Right ventricle myocardium inferior (tissue), 1 donor: ENCODE measurements at places on chromosomes 3 and 15.

- DNase-seq: no peak
Measured at GRCh38 chr3:134847349-134847748, 52.3 kb downstream of the EPHB1 start.

DNA sequence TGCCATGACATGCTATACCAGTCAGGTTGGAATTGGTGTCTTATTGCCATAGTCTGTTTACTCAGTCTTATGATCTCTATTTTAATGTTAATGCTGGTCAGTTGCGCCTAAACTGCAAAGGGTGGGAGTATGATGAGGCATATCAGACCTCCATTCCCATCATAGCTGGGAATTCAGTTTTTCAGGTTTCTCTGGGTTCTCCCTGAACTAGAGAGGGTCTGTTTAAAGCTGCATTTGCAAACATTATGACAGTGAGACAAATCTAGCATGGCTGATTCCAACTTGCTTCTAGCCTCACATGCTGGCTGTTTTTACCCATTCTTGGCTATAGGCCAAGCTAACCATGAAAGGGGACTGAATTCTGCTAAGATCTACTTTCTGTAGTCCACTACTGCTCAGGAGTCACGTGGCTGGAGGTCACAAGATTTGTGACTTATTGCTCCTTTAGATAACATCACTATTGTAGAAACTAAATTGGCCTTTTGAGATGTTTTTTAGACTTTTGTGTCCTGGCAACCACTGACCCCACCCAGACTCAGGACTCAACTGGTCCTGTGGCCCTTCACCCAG lies 96.5 kb downstream of the TGFBR2 start:
- DNase-seq: no peak

DNA sequence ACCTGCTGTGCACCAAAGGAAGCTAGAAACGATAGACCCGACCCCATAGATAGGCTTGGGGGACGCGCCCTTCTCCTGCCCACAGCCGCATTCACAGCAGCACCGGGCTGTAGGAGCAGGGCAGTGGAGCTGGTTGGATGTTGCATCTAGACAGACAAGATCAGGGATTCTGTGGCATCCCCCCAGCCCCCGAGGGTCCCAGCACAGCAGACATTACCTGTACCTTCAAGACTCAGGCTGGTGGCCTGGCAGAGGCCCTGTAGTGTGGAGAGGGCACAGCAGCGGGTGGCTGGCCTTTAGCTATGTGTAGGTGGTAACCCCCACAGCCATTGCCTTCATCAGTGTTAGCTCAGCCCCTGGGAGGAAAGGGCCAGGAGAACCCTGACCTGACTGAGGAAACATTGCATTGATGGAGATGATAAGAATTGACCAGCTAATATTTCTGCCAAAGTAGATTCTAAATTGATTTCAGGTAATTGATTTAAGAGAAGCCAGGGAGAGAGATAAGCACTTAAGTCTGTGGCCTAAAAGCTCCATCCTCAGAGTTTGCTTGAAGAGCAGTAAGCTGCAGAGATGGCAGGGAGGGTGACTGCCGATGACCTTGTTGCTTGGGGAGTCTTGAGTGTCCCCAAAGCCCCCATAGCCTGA lies 269.4 kb downstream of the TLE3 start:
- DNase-seq: no peak

DNA sequence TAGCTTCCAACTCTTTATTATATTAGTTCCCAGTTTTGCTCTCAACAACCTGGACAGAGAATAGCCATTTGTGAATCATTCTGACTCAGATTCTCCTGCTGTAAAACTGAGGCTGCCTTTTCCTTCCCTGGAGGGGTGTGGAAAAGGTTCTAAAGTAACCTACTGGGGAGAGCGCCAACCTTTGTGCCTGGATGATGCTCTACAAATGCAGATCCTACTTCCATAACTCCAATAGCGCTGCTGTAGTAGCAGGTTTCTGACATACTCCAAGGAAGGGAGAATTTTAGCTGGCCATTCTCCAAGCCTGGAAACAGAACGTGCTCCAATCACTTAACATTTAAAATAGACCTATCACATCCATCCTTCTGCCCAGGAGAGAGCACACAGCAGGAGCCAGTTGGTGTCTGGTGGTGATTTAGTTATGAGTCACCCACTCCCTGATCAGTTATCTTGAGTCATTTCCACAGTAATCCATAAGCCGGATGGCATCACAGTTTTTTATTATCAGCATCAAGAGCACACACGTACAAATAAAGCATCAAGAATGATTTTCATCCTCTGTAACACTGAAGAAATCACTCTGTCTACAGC lies 38.3 kb downstream of the MYH15 start:
- DNase-seq: no peak

DNA sequence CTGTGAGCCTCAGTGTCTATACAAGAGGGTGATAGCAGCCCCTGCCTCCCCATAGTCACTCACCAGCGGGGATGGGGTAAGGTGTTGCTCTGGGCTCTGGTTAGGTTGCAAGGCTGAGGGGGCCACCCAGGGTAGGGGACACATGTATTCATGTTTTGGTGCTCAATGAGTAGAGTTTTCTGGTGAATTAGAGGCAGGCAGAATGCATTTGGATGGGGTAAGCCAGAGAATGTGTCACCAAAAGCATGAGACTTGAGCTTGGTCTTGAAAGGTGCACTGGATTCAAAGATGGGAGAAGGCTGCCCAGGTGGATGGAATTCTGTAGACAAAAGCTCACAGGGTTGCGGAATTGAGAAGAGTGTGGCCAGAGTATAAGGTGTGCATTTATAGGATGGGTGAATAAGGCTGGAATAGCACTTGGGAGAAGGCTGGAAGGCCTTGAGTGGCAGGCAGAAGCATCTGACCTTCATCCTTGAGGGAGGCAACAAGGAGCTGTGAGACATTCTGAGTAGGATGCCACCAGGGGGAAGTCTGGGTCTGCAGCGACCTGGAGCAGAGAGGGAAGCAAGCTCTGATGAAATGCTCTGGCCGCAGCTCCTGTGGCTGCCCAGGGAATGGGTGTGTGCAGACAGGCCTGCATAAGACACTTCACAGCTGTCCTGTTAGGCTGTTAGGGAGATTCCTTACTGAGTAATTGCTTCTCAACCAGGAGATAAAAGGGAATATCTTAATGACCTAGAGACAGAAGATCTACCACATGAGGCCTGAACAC lies 149.6 kb downstream of the CHDH start:
- no peak for DNase-seq

DNA sequence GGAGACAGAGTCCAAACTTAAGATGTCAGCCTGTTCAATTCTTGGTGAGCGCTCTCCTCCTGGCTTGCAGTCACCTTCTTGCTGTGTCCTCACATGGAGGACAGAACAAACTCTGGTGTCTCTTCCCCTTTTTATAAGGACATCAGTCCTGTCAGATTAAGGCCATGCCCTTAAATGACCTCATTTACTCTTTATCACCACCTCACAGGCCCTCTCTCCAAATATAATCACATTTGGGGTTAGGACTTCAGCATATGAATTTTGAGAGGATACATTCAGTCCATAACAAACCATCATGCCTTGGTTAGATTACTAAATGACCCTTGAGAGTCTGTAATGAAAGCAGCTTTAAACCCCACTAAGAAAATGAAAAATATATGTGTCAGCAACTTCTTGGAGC lies 175.2 kb downstream of the TAFA4 start:
- DNase-seq: no peak

DNA sequence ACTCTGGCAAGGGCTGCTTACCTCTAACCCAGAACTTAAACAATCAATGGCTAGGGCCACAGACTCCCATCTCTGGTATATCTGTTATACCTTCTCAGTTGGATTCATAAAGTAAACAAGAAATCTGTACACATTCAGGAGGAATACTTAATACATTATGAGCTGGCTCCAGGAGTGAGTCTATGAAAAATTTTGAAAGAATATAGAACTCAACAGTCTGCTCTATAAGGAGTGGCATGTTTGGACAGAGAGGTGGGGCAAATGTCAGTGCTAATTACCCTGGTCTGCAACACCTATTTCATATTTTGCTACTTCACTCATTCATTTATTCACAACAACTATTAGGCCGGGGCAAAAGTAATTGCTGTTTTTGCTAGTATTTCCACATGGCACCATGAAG lies 245.1 kb downstream of the THRB start:
- no peak for DNase-seq

- DNase-seq: no peak
Measured at GRCh38 chr3:40939741-40940130, 259.6 kb upstream of the CTNNB1 start.

- DNase-seq: no peak
Measured at GRCh38 chr3:27591312-27592210, 107.4 kb upstream of the SLC4A7 start.

DNA sequence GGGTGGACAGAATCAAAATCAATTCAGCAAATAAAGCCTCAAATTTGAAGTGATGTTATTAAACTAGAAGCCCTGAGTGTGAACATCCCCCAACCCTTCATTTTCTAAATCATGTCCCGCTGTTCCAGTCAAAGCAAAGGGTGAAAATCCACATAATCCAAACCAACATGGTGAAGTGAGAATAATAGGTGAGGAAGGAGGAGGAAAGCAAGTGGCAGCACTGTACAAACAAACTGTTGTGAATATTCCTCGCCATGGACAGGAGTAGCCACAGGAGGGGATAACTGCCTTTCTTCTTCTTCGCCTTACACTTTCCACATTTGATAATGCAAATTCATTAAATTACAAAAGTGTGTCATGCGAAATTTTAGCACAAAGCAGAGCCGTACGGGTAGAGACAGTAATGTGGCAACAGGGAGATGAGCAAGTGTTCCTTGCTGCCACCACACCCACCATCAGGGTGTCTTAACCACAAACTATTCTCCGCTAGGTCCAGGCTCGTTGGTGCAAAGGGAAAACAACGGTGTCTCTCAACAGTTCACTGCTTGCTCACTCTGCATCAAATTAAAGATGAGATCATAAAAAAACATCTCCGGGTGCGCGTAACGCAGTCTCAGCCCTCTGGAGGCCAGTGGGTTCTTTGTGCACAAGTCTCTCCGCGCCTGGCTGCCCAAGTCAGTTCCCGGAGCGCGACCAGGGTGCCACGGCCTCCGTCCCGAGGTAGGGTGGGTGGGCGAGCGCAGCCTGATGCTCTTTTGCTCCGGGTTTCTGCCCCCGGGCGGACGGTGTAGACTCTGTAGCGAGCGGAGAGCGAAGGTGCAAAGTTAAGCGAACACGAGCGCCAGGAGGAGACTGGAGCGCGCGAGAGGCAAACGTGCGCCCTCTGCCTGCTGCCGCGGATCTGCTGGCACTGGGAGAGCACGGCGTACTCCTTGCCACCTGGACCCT lies 6.7 kb downstream of the EPHA3 start:
- peak; percentile 78 for DNase-seq

DNA sequence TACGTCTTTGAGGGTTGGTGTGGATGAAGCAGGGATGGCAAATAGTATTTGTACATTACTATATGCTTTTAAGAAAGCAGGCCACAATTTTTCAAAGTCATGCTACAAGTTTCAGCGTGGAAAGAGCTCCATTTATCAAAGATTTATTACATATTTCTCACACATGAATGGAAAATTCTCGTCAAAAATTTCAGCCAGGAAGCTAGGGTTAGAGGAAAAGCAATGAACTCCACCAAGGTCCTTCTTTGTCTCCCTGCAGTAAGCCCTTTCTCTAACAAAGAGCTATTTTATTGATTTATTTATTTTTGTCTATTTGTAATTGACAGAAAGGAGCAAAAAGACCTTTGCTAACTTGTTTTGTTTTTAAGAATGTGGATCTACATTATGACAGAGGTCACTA lies 7.5 kb upstream of the ZBTB20 start:
- DNase-seq: no peak
